ENCODE measurements at places on chromosomes 3 and 15. TPM values are rescaled to one million over a fixed set of nuclear protein-coding genes. Genes with fewer than 3 reads are reported as not detected.

DNA sequence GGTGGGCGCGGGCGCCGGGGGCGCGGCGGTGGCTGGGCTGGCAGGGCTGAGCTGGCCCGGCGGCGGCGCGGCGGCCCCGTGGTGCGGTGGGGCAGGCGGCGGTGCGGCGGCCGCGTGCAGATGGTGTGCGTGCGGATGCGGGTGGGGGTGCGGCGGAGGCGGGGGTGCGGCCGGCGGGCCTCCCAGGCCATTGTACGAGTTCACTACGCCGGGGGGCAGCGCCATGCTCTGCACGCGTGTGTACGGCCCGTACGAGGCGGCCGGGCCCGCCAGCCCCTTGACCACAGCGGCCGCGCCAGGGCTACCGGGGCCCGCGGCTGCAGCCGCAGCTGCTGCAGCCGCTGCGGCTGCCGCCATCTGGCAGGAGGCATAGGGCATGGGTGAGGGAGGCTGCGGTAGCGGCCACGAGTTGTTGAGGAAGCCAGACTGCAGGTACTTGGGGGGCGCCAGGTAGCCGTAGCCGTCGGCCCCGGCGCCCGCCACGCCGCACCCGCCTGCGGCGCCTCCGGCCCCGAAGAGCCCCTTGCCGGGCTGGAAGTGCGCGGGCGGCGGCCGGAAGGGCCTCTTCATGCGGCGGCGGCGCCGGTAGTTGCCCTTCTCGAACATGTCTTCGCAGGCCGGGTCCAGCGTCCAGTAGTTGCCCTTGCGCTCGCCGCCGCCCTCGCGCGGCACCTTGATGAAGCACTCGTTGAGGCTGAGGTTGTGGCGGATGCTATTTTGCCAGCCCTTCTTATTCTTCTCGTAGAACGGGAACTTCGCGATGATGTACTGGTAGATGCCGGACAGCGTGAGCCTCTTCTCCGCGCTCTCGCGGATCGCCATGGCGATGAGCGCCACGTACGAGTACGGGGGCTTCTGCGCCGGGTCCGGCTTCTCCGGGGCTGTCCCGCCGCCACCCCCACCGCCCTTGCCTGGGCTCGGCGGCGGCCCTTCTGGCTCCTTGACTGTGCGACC, 951 bp downstream of the FOXL2 start:
- DNase-seq, result no peak

- DNase-seq, result no peak
These were observed 1.5 kb downstream of the RPN1 start for GRCh38 chr3:128648940-128649663.

- DNase-seq, result no peak
These were observed 223.5 kb upstream of the RBMS3 start for GRCh38 chr3:29057326-29057725.

DNA sequence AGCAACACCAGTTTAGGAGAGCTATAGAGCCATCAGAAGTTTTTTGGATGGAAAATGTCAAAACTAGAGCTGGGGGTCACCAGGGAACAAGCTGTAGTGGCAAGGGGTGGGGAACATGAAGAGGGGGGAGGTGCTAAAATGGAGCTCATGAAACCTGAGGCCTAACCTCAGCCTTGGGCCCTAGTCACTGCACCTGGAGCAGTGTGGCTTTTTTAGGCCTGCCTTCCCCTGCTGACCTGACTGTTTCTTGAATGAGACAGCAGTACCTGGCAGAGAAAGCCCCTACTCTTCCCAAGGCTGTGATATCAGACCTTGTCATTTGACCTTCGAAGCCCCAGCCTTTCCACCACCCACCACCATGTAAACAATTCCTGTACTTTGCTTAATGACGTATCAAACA, 383.5 kb downstream of the EPHB1 start:
- DNase-seq, result no peak

GPR87 gene
- 0.21 TPM for total RNA-seq
